ENCODE measurements at places on chromosomes 11 and 22.

GRCh38 chr22:35821654-35822053, 104.0 kb downstream of the APOL5 start:
- no peak for DNase-seq

GRCh38 chr11:111574373-111575225, 27.6 kb upstream of the SIK2 start:
- DNase-seq, result no peak

GRCh38 chr11:112785719-112786118, 175.5 kb upstream of the NCAM1 start:
- DNase-seq, result no peak

- no peak for DNase-seq
Observed at GRCh38 chr22:38940811-38941384, 16.5 kb upstream of the APOBEC3A start.

- no peak for DNase-seq
Observed at GRCh38 chr11:70813651-70814050, 415.3 kb downstream of the CTTN start.
